Iris pigment epithelial cell (primary cell): ENCODE measurements at places on chromosomes 16 and 17.

GRCh38 chr17:81134064-81134781, 31.1 kb upstream of the PVALEF start:
- DNase-seq, result no peak

DNA sequence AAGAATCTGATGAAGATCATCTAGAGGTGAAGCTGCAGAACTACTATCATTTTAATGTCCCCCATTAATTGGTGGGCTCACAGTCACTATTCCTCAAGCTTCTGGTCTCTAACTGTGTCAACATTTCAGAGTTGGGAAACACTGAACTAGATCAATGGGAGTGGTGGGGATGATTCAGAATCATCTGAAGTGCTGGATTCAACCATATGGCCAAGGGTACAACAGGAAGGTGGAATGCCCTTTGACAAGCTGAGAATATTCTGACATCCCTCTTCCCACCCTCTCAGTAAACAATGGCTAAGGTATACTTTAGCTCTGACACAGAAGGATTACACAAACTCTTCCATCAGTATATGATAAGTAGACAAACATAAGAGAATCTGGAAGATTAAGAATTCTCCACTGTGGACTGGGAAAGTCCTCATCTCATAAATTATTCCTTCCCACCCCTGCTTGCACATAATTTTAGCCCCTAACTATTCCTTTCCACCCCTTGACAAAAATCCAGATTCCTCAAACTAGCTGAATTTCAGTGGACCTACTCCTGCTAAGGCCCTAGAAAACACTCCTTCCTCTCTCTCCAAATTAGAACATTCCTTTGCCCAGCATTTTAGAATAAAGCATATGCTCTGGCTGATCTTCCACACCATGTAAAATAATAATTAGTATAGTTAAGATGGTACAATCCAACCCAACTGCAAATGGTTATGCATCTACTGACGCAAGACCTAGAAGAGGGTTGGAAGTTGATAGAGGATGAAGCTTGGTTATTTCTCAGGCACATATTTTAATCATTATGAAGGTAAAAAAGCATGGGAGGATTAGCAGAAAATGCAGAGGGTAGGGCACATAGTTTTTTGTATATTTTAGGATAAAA, 16.3 kb upstream of the RFFL start:
- peak; percentile 66 for DNase-seq

DNA sequence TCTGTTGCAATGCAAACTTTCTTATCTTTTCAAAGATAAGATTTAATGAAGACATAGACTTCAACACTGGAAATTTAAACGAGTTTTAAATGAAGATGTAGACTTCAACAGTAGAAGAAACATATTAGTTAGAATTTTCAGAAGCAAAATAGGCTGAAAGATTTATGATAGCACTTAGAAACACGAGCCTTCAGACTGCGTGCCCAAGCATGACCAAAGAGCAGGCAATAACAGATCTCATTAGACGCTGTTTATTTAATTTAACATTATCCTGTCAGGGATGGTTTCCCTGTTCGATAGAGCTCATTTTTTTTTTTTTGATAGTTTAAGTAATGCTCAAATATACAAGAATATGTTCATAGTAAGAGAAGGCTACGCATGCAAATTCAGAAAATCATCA, 604.7 kb upstream of the SOX9 start:
- DNase-seq, result no peak

- no peak for DNase-seq
Measured at GRCh38 chr17:27421111-27421510, 35.1 kb upstream of the KSR1 start.

GRCh38 chr17:74362069-74362405, 369 bp upstream of the BTBD17 start:
- no peak for DNase-seq

DNA sequence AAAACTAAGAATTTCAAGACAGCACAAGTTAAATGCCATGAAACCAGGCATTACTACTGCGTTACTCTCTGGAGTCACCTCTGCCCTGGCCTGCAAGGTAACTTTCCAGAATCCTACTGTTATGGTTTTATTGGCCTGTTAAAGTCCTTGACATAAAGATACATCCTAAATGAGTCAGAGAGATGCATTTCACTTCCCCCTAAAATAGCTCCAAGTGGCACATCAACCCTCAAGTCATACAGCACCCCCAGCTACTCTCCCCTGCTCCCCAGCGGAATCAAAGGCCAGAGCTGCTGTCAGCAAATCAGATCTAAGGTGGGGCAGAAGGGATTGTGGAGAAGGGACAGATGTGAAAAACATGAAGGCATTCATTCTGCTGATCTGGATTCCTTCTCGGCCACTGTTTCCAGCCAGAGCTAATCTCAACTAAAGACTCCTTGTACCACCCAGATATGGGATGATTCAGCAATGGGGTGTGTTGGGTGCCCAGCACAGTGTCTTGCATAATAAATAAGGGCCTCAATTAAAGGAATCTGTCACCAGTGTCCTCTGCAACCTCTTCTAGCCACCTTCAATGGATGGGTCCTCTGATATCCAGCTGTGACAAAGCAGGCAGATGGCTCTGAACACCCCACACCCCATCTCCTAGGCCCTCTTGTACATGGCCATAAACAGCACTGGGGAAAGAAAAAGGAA, 8.5 kb upstream of the CCL1 start:
- DNase-seq, result no peak

GRCh38 chr17:56096026-56096810, 57.1 kb upstream of the ANKFN1 start:
- DNase-seq, result peak; percentile 12

DNA sequence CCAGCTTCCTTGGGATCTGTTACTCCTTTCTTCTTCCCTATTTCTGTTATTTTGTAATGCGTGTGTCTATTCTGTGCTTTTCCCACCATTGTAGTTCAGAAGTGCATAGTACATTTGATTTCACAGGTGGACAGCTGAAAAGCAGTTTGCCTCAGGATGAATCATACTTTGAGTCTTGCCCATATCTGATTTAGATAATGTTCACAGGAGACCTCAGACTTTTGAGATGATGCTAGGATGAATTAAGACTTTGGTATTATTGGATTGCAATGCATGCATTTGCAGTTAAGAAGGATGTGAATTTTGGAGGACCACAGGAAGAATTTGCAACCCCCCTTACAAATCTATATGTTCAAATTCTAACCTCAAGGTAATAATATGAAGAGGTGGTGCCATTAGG, 769.6 kb downstream of the CDH11 start:
- DNase-seq, result no peak

GRCh38 chr16:47211218-47211617, 67.5 kb upstream of the NETO2 start:
- no peak for DNase-seq
